NCI-H510A treated with DMSO at 0.1 percent for 48 hours (cell line): ENCODE measurements at places on chromosomes 4 and X.

DNA sequence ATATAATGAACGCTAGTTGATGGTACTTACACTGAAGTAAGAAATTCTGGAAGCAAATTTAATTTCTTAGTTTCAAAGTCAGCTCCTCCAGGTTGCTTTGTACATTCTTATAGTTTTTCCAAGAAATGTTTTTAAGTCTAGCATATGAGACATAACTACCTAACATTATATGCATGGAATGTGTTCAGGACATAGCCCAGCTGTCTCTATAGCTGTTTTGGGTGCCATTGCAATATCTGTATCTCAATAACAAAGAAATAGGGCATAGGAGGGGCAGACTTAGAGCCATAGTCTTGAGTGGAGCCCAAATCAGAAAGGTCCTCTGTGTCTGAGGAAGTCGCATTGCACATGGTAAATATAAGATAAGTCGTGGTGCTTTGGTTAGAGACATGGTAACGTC, 143.4 kb downstream of the CBR4 start:
- DNase-seq: no peak

GRCh38 chr4:146155152-146155724, 20.3 kb upstream of the LSM6 start:
- no peak for DNase-seq

GRCh38 chrX:65679071-65679540, 11.7 kb downstream of the MSN start:
- no peak for DNase-seq

DNA sequence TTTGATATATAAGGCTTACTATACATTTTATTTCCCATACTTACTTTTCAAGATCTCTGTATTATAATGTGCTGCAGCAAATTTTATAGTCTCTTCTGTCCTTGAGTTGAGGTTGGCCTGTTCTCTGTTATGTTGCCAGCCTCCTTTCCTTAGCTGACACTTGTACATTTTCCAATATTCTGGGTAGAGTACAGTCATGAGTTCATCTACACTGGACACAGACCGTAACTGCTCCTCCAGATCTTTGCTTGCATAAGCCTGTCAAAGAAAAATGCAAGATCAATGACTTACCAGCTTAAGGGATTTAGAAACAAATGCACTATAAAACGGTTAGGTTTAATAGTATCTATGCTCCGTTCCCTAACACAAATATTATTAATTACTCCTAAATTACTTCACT, 63.2 kb downstream of the VEGFC start:
- DNase-seq: no peak

- no peak for DNase-seq
Observed at GRCh38 chrX:154378059-154378798, 866 bp upstream of the EMD start.

DNA sequence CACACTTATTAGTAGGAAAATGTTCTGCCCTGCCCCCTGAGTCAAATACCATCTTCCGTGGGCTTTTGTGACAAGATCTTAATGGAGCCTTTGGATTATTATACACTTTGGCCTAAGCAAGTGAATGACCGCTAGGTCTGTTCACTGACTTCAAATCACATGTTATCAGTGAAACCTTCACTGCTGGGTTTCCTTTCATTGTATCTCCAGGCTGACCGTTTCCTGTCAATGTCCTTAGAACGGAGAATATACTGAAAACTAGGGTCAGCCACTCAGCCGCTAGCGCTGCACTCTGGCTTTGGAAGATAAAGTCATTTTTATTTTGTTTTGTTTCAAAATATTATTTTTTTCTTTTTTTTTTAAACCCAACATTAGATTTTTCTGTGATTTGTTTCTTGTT, 107.0 kb upstream of the TLL1 start:
- no peak for DNase-seq

DNA sequence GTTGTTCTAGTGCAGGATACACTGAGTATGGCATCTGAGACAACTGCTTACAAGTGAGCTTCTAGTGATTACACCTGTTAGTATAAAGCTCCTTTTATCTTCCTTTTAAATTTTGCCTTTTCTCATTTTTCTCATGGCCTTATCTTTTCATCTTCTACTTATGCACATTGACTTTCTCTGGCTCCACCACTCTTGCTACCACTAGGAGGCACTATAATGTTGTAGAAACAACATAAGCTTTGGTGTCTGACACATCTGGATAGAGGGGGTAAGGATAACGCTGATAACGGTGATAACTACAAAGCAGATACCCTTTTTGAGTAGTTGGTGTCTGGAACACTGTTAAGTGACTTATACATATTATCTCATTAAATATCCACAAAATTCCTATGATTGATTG, 187.4 kb upstream of the TEX13C start:
- DNase-seq: peak; percentile 6

GRCh38 chrX:134676436-134676835, 18.2 kb upstream of the PLAC1 start:
- no peak for DNase-seq

GRCh38 chrX:151563449-151563848, at the start of gene PASD1:
Gene PASD1, plus strand, starts transcription at chrX:151563675. Its CDS starts 37,879 bp downstream, at chrX:151601554.
- DNase-seq: no peak

DNA sequence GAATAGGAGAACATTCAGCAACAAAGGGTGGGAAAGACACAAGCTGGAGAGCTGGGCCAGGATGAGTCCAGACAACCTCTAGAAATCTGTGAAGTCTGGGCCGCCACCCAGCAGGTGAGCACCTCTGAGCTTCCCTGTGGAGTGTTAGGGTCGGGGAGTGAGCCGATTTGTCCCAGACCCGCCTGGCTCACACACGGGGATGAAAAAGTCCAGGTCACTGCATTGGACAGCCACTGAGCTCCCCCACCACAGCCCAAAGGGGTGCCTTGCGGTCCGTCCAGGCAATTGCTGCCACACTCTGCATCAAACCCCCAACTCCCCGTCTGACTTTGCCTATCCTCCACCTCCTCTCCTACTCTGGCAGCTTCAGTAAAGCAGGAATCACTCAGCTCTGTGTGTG, 38.7 kb downstream of the NHSL2 start:
- no peak for DNase-seq

- no peak for DNase-seq
Observed at GRCh38 chrX:29858714-29859113, 356.6 kb upstream of the MAGEB2 start.

DNA sequence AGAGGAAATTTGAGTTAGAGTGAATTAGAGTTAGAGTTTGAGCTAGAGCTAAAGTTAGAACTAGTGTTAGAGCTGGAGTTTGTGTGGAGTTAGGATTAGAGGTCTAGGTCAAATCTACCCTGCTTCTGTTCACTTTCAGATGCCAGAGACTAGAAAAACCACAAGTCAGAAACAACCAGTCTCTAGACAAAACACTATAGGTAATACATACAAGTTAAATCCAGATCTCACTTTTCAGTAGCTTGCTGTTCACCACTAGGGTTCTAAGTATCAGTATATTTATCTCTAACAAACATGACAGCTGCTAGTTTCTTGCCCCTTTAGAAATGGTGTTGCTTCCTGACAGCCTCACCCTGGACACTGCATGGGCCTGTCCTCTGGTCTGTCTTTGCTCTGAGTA, 300.7 kb downstream of the ARAP2 start:
- DNase-seq: no peak

DNA sequence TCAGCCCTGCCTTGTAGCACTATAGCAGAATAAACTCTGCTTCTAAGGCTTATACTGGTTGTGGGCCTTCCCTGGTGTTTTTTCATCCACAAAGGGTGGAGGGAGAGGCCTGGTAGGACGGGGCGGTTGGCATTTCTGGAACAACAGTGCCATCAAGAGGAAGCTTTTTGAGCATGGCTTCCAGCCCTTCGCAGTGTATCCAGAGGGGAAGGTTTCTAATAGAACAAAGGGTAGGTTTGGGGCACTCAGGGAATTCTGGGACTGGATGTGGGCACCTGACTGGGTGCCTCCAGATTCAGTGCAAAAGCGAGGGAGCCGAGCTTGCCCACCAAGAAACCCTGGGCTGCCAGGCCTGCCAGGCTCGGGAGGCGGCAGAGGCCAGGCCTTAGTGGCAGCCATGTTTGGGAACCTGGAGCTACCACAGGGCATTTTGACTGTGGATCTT, 229.6 kb upstream of the AGTR2 start:
- peak; percentile 66 for DNase-seq

DNA sequence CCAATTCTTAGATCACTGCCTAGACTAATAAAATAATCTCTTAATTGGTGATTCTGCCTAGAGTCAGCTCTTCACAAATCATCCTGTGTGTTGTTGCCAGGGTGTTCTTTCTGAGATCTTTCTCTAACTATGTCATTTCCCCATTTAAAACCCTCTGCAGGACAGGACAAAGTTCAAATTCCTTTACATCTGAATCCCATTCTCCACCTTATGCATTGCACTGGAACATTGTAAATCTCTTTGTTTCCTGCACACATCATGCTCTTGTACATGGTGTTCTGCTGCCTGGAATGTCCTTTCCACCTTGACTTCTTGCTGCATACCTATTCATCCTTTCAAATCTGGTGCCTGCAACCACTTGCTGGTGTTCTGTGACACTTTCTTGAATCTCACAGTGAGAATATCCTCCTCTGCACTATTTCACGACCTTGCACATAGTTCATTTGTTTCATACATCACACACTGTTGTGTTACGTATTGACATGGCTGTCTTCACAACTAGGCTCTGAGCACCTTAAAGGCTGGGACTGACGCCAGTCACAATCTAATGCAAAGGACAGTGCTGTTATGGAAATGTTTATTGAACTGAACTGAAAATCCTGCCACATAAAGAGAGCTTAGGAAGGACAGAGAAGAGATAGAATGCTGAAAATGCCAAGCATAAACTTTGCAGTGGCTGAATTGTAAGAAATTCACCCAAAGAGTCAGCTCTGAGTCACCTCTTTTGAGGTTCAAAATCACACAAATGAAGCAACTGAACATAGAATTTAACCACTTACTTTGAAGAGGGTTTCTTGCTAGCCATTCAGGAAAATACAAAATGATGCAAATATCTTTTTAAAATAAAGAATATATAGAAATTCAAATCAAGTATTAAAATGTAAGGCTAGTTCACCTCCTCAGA, 26.4 kb upstream of the SMIM14 start:
- no peak for DNase-seq

GRCh38 chrX:154515090-154515965, 704 bp downstream of the FAM3A start:
- DNase-seq: peak; percentile 42

GRCh38 chr4:63348735-63349673, 1060.2 kb downstream of the TECRL start:
- no peak for DNase-seq

DNA sequence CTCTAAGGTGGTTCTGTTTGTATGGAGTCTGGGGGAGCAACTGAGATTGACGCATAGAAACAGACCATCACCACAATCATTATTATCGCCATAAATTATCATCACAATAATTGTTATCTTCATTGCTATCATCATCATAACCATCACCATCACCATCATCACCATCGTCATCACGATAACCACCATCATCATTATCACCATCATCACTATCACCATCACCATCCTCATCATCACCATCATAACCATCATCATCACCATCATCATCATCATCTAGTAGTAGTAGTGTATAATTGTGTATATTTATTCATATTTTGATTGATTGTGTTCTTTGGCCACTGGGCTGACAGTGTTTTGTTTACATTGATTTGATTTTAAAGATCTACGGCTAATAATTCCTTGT, 95.7 kb downstream of the NLGN4X start:
- DNase-seq: no peak

DNA sequence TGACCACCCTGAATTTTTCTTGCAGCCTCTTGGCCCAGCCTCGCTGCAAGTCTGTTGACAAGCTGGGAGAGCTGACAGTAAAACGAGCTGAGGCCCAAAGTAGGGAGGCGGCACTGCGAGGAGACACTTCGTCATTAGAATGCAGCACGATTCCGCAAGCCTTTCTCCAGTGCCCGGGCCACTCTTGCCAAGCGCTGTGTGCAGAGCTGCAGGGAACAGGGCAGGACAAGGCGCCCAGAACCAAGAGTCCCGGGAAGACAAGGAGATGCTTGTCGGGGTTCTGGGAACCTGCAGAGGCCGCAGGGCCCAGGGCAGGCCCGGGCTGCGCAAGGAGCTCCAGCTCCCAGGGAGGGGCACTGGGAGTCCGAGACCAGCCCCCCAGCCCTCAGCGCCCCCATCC, 187.1 kb downstream of the BCOR start:
- no peak for DNase-seq

- peak; percentile 15 for DNase-seq
Observed at GRCh38 chr4:165381821-165382373, 3.1 kb downstream of the CPE start.

DNA sequence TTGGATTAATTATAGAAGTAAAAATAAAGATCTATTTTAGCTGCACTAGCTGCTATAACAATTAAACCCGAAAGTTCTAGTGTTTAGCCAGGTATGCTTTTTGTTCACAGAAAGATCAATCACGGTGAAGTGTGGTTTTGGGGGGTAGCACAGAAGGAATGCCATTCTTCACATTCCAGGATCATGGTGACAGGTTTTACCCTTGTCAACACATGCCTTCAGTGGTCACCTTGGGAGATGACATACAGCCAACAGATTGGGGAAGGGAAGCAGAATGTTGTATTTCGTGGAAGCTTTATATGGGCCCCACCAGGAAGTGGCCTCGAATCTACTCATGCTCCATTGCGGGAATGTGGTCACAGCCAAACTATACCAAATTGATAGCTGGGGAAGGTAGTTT, 753.6 kb downstream of the RAPGEF2 start:
- no peak for DNase-seq

DNA sequence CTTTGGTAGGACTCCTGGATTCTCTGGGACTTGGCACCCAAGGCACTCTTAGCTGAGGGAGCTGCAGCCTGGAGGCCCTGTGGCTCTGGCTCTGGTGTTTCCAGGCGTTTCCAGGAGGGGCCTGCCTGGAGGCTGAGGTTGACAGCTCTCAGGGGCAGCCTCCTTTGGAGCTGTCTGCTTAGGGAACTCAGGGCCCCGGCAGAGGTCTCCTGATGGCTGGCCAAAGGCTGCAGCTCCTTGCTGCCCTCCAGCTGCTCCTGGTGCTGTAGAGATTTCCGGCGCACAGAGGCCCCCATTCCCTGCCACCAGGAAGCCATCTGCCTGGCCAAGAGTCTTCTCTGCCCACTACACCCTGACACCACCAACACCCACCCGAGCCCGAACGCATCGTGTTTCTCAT, 25.3 kb upstream of the ARHGEF38 start:
- no peak for DNase-seq

DNA sequence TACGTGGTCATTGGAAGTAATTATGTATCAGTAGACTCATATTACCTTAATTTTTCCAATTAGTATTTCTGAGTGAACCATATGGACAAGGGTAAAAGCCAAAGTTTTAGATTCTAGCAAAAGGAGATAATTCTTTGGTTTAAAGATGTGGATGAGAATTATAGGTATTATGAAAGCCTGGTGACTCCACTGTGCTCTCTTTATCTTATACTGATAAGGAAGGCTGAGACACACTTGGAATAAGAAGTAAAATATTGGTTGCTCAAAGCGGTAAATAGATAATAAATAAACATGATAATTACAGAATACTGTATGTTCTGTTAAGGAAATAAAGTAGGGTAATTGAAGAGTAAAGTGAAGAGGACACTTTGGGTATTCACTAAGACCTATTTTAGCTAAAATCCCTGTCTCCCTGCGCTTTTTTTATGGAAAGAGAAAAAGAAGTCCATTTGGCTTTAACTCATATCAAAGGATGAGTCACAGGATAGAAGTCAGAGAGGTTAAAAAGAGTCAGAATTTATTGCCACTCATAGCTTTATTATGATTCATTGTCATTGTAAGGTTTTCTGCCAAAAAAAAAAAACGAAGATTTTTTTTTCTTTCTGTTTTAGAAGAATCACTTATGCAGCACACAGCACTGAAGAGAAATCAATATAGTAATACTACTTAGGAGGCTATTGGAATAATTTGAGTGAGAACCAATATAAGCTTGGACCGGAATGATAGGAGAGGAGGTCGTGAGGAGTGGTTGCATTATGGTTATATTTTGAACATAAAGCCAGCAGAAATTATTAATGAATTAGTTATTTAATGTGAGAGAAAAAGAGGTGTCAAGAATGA, 2463.1 kb downstream of the ARAP2 start:
- no peak for DNase-seq
